ENCODE measurements at places on chromosomes 11 and 22. TPM values are rescaled to one million over a fixed set of nuclear protein-coding genes. Genes with fewer than 3 reads are reported as not detected.

PANX3 gene
- total RNA-seq = not detected

GGT5 gene
- total RNA-seq = 4.6 TPM

OR10G7 gene
- not detected for total RNA-seq

BACE1-AS gene
- 2.1 TPM for total RNA-seq

CHRDL2 gene
- 4.1 TPM for total RNA-seq

All from A549 treated with Mapracorat at 1 μM for 4 hours (cell line).